Stimulated activated naive CD4-positive, alpha-beta T cell treated with Interleukin-2 at 50 U/mL for 16 hours (primary cell): ENCODE measurements at places on chromosomes 3 and 15.

DNA sequence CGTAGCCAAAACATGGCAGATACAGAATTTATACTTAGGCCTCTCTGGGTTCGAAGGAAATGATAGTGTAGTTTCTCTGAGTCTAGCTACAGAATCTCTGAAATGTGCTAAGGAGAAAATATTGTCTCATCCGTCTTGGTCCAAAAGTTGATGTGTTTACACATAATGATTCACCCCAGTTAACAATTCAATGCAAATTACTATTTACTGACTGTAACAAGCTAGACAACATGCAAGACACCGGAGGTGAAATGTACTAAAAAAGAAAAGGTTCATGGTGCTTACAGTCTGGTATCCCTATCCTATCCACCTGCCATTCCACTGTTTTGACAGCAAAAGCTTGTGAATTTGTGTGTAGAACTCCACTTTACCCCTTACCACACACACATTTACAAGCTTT is 146.8 kb downstream of the SUCLG2 start:
- DNase-seq: no peak

- DNase-seq: no peak
Measured at GRCh38 chr3:146783446-146783845, 178.3 kb upstream of the PLSCR5 start.

- DNase-seq: no peak
Measured at GRCh38 chr3:154378311-154378710, 51.7 kb downstream of the GPR149 start.

DNA sequence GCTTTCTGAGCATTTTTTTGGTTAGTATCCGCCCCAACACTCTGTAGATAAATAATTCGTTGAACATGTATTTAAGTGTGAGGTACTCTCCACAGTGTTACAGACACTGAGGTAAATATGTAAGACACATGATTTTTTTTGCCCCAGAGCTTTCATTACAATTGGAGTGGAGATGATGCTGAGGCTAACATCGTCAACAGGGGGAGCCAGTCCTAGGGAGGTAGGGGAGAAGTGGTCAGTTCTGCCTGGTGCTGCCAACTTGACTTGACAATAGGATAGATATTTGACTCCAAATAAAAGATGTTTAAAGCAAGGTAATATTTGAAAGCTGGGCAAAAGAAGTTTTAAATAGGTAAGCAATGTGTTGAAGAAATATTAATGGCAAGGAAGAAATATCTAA is 295.7 kb downstream of the UNC13C start:
- no peak for DNase-seq

GRCh38 chr3:119494597-119494996 is 3.8 kb upstream of the TIMMDC1 start:
- no peak for DNase-seq

DNA sequence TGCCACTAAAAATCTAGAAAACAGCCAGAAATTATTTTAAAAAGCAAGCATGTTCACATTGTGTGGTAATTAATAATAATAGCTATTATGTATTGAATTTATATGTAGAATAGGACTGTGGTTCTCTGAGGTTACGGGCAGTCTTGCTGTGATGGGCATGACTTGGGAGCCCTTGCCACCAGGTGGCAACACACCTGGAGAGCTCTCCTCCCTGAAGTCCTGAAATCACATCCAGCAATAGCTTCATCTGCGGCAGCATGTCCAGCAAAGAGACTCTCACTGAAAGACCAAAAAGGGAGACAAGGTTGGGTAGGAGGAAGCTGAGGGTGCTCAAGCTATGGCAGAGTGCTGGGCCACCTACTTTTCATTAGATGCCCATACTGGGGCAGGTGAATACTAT is 206.8 kb upstream of the IL12A start:
- no peak for DNase-seq

GRCh38 chr3:113242096-113242581 is 30.8 kb downstream of the BOC start:
- DNase-seq: no peak

- no peak for DNase-seq
Measured at GRCh38 chr3:124281453-124282316, 289.8 kb upstream of the ROPN1 start.

- no peak for DNase-seq
Measured at GRCh38 chr3:127887321-127887720, 27.7 kb upstream of the KBTBD12 start.

GRCh38 chr3:73270839-73271483 is 209.5 kb downstream of the EBLN2 start:
- DNase-seq: no peak

DNA sequence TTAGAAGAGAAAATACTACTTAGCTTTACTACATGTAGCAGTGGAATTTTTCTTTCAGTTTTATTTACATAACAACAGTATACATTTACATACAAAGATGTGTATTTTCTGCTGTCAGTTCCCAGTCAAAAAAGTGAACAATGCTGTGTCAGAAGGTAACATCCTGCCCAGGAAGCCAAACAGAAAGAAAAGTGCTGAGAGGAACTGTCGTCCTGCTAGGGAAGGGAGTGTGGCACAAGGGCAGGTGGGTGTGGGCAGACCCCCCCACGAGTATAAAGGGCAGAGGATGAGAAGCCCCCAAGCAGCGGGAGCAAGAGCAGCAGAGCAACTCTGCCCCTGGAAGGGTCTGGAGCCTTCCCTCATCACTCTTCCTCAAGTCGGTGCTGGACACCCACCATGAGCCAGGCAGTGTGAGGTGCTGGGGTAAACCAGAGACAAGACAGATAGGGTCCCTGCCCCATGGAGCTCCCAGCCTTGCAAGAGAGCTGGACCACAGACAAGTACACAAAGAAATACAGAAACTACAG is 39.7 kb downstream of the TBC1D2B start:
- no peak for DNase-seq

DNA sequence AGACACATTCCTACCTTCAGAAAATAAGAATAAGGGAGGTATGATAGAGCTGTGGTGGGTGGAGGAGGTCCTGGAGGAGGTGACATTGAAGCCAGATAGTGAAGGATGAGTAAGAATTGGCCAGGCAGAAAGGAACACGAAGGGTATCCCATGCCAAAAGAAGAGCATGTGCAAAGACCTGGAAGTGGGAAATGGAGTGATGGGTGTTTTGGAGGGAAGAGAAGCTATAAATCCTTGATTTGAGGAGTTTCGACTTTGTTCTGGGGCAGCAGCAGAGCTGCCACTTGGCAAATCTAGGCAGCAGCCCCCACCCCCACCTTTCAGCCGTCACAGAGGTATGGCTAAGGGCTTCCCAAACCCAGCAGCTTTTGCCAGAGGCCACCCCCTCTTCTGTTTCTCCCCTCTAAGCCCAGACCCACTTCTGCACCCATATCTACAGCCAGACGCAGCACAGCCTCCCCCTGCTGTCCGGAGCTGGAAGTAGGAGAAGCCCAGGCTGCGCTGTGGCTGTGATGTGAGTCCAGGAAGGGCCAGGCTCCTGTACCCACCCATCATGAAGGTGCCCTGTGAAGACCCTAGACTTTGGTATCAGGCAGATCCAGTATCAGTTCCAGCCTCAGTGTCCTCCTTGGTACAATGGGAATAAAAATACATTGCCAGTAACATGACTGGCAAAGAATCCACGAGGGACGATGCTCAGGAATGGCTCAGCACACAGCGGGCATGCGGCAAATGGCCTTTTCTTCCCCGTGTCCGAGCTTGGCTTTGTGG is 188.7 kb upstream of the LINGO1 start:
- DNase-seq: no peak

DNA sequence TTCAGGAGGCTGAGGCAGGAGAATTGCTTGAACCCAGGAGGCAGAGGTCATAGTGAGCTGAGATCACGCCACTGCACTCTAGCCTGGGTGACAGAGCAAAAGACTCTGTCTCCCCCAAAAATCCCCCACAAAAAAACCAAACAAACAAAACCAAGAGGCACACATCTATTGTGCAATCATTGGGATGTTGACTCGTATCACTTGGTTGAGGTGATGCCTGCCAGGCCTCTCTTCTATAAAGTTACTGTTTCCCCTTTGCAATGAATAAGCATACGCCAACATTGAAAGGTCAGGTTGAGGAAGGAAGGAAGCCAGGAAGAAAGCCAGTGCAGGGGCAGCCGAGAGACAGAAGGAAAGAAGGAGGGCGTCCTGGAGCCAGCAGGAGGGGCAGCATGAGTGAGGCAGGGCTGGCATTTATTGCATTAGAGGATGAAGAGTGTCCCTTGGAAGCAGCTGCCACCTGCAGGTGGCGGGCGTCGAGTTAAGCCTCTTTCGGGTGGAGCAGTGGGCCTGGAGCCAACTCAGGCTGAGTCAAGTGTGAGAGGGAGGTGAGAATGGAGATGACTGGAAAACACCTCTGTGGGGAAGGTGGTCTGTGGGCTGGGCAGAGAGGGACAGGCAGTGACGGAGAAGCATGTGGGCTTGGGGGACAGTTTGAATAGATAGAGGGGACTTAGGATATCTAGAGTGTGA is 8.3 kb upstream of the CSPG4 start:
- DNase-seq: peak; percentile 34

DNA sequence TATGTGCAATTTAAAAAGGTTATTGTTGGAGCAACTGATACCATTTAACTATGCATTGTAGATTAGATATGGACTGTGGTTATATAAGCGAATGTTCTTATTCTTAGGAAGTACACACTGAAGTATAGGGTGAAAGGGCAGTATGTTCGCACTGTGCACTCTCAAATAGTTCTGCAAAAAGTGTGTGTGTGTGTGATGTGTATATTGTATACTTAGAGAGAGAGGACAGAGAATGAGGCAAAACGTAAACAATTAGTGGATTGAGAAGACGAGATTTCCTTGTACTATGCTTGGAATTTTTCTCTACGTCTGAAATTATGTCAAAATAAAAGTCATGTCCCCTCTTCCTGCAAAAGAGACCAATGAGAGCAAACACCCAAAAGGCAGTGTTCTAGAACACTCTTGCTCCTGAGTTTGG is 30.4 kb downstream of the LSM3 start:
- no peak for DNase-seq

GRCh38 chr15:42101861-42102260 is 7.5 kb upstream of the PLA2G4D start:
- DNase-seq: no peak

GRCh38 chr3:107959550-107960154 is 131.2 kb downstream of the CD47 start:
- DNase-seq: no peak

GRCh38 chr3:141151439-141151838 is 80.2 kb upstream of the PXYLP1 start:
- no peak for DNase-seq
